ENCODE measurements at places on chromosomes 1 and 21.

- H3K27ac ChIP-seq: no peak overlapping the region
- H3K4me3 ChIP-seq: no peak overlapping the region
- H3K27me3 ChIP-seq: no peaks in the 10 kb centered on the region
- DNase-seq: no peak
- H3K36me3 ChIP-seq: no peaks in the 10 kb centered on the region
Measured at GRCh38 chr1:34611571-34611970, 143.3 kb upstream of the GJB5 start.

DNA sequence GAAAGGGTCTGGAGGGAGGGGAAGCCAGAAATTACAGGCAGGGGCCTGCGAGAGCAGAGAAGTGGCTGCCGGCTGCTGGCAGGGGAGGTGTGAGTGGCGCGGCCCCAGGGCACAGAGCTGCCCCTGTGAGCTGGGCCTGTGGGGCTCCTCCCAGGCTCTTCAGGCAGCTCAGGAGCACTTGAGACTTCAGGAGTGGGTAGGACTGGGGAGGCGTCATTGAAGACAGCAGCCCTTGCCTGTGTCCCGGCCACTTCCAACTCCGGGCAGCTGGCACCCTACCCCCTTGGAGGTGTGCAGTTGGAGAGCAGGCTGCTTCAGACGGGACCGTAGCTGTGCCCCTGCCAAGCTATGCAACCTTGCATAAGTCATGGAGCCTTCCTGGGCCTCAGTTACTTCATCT is 87.5 kb upstream of the ACTL8 start:
- no peaks in the 10 kb centered on the region for H3K27me3 ChIP-seq
- no peak overlapping the region for H3K4me3 ChIP-seq
- peaks cover 14% of the 10 kb centered on the region for H3K4me1 ChIP-seq
- H3K27ac ChIP-seq: no peak overlapping the region
- DNase-seq: no peak

- no peak for DNase-seq
- H3K4me1 ChIP-seq: no peaks in the 10 kb centered on the region
- H3K27me3 ChIP-seq: no peaks in the 10 kb centered on the region
- H3K4me3 ChIP-seq: no peak overlapping the region
- no peak overlapping the region for H3K27ac ChIP-seq
Measured at GRCh38 chr1:240174734-240175133, 83.1 kb downstream of the FMN2 start.

DNA sequence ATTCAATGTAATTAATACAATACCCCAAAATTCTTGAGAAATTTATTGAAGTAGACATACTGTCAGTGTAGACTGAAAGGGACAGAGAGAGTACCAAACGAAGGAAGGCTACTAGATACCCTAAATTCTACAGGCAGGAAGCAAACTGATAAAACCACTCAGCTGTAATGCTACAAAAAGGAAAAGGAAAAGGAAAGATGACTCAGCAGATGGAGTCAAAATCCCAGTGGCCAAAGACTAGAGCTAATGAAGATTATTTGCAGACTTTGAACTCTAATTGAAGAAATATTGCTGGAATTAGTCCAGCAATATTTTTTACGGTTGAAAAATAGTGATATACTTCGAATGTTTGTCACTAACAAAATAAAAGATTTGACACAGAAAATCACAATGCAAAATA is 671.9 kb downstream of the BRINP3 start:
- no peak overlapping the region for H3K27ac ChIP-seq
- no peak overlapping the region for H3K4me3 ChIP-seq
- H3K4me1 ChIP-seq: no peaks in the 10 kb centered on the region
- H3K36me3 ChIP-seq: no peaks in the 10 kb centered on the region
- H3K27me3 ChIP-seq: no peaks in the 10 kb centered on the region
- DNase-seq: no peak

- DNase-seq: no peak
- no peak overlapping the region for H3K27ac ChIP-seq
- no peaks in the 10 kb centered on the region for H3K4me1 ChIP-seq
- no peaks in the 10 kb centered on the region for H3K36me3 ChIP-seq
- no peak overlapping the region for H3K4me3 ChIP-seq
Measured at GRCh38 chr1:88441022-88441421, 243.1 kb upstream of the PKN2 start.

DNA sequence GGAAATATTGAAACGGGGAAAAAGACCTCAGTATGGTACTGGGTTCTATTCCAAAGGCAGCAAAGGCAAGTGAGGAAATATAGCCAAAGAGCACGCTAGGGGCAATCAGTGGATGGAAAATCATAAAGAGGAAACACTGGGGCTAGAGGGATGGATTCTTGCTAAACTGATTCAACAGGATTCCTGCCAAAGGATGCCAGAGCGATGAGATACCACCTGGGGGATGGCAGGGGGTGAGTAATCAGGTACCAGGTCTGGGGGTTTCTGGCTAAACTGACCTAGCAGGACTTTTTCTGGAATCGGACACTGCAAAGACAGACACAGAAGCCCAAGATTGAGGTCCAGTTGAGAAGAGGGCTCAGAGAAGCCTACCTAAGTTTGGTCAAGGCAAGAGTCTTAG is 6.7 kb downstream of the CHI3L2 start:
- no peak overlapping the region for H3K4me3 ChIP-seq
- H3K27me3 ChIP-seq: no peaks in the 10 kb centered on the region
- no peaks in the 10 kb centered on the region for H3K4me1 ChIP-seq
- H3K27ac ChIP-seq: no peak overlapping the region

- H3K27me3 ChIP-seq: no peaks in the 10 kb centered on the region
- H3K36me3 ChIP-seq: peaks cover 12% of the 10 kb centered on the region
- H3K27ac ChIP-seq: no peak overlapping the region
Measured at GRCh38 chr21:44764319-44765230, 37.0 kb downstream of the UBE2G2 start.

- H3K36me3 ChIP-seq: no peaks in the 10 kb centered on the region
- no peak overlapping the region for H3K27ac ChIP-seq
- H3K27me3 ChIP-seq: no peaks in the 10 kb centered on the region
- DNase-seq: no peak
Measured at GRCh38 chr1:246246430-246246829, 260.6 kb downstream of the SMYD3 start.

- no peaks in the 10 kb centered on the region for H3K4me1 ChIP-seq
- DNase-seq: peak; percentile 84
- H3K4me3 ChIP-seq: no peak overlapping the region
- no peaks in the 10 kb centered on the region for H3K36me3 ChIP-seq
- no peak overlapping the region for H3K27ac ChIP-seq
Measured at GRCh38 chr1:81183051-81183450, 617.7 kb upstream of the ADGRL2 start.

GRCh38 chr1:228471762-228472398 is 15.3 kb upstream of the RNF187 start:
- no peak for DNase-seq
- no peak overlapping the region for H3K4me3 ChIP-seq
- H3K27me3 ChIP-seq: peaks cover 64% of the 10 kb centered on the region
- no peaks in the 10 kb centered on the region for H3K36me3 ChIP-seq

- H3K27me3 ChIP-seq: no peaks in the 10 kb centered on the region
- no peaks in the 10 kb centered on the region for H3K4me1 ChIP-seq
- DNase-seq: peak; percentile 21
Measured at GRCh38 chr1:114428083-114428754, 82.8 kb downstream of the TRIM33 start.

GRCh38 chr1:236895665-236896387 is 100.7 kb downstream of the MTR start:
- H3K36me3 ChIP-seq: peaks cover 57% of the 10 kb centered on the region
- H3K27ac ChIP-seq: no peak overlapping the region
- H3K4me3 ChIP-seq: no peak overlapping the region
- DNase-seq: no peak
- no peaks in the 10 kb centered on the region for H3K27me3 ChIP-seq

DNA sequence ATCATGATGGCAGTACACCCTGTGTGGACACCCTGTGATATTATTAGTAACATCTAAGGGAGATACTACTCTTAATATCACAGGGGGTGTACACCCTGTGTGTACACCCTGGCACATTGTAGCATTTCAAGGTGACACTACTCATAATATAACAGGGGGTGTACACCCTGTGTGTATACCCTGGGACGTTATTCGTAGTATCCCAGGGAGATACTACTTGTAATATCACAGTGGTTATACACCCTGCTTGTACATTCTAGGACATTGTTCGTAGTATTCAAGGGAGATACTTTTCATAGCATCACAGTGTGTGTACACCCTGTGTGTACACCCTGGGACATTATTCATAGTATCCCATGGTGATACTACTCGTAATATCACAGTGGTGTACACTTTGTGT is 67.4 kb upstream of the CNIH3 start:
- no peak overlapping the region for H3K4me3 ChIP-seq
- H3K36me3 ChIP-seq: no peaks in the 10 kb centered on the region
- DNase-seq: no peak
- H3K4me1 ChIP-seq: no peaks in the 10 kb centered on the region
- no peaks in the 10 kb centered on the region for H3K27me3 ChIP-seq
- H3K27ac ChIP-seq: no peak overlapping the region

DNA sequence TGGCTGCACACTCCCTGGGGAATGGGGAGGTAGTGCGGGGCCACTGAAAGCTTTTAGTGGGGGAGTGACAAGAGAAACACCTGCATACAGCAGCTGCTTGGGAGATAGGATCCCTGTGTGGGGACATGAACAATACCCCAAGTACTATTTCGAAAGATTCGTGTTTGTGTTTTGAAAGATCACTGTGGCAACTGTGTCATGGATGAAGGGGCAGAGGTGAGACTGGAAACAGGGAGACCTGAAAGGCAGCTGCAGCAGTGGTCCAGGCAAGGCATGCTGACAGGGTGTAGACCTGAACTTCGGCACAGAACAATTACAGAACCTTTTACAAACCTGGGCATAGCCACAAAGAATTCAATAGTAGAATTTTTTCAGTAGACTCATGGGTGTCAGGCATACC is 32.9 kb downstream of the TENT5C start:
- peaks cover 2% of the 10 kb centered on the region for H3K27me3 ChIP-seq
- no peak overlapping the region for H3K4me3 ChIP-seq
- no peak for DNase-seq
- H3K4me1 ChIP-seq: no peaks in the 10 kb centered on the region

DNA sequence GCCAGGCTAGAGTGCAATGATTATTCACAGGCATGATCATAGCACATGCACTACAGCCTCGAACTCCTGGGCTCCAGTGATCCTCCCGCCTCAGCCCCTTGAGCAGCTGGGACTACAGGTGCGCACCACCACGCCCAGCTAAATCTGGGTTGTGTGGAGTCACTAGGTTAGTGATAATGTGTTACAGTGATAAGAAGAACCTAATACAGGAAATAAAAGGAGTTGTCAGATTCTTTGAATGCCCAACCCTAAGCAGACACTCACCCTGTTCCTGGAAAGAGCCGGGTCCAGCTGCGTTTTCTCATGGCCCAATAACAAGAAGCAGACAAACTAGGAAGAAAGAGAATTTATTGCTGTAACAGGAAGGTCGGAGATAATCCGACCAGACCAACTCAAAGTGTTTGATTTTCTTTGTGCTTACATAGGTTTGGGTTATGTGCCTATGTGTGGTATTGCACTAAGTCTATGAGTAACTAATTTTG is 8.8 kb downstream of the IFNGR2 start:
- no peaks in the 10 kb centered on the region for H3K4me1 ChIP-seq
- no peak overlapping the region for H3K27ac ChIP-seq
- no peaks in the 10 kb centered on the region for H3K27me3 ChIP-seq
- no peak overlapping the region for H3K4me3 ChIP-seq
- DNase-seq: no peak
- H3K36me3 ChIP-seq: peaks cover 24% of the 10 kb centered on the region

GRCh38 chr1:214416417-214416816 is 135.0 kb downstream of the PTPN14 start:
- H3K36me3 ChIP-seq: no peaks in the 10 kb centered on the region
- H3K27ac ChIP-seq: peak overlapping the region; percentile 23
- peaks cover 8% of the 10 kb centered on the region for H3K4me1 ChIP-seq
- no peak overlapping the region for H3K4me3 ChIP-seq
- no peaks in the 10 kb centered on the region for H3K27me3 ChIP-seq

- no peaks in the 10 kb centered on the region for H3K27me3 ChIP-seq
- no peaks in the 10 kb centered on the region for H3K36me3 ChIP-seq
- H3K4me3 ChIP-seq: no peak overlapping the region
- H3K4me1 ChIP-seq: peaks cover 9% of the 10 kb centered on the region
Measured at GRCh38 chr1:43329995-43330751, 7.4 kb upstream of the MPL start.

GRCh38 chr1:178501705-178502329 is 5.1 kb upstream of the CLEC20A start:
- H3K27me3 ChIP-seq: no peaks in the 10 kb centered on the region
- no peaks in the 10 kb centered on the region for H3K4me1 ChIP-seq
- H3K4me3 ChIP-seq: no peak overlapping the region
- peak; percentile 57 for DNase-seq

GRCh38 chr1:2198571-2198970 is 4.0 kb upstream of the FAAP20 start:
- no peaks in the 10 kb centered on the region for H3K27me3 ChIP-seq
- H3K4me1 ChIP-seq: peaks cover 56% of the 10 kb centered on the region
- H3K4me3 ChIP-seq: no peak overlapping the region
- no peaks in the 10 kb centered on the region for H3K36me3 ChIP-seq

- H3K27ac ChIP-seq: no peak overlapping the region
- peaks cover 6% of the 10 kb centered on the region for H3K36me3 ChIP-seq
- no peaks in the 10 kb centered on the region for H3K4me1 ChIP-seq
- H3K4me3 ChIP-seq: no peak overlapping the region
- H3K27me3 ChIP-seq: no peaks in the 10 kb centered on the region
Measured at GRCh38 chr1:241883159-241883558, 35.2 kb downstream of the EXO1 start.

DNA sequence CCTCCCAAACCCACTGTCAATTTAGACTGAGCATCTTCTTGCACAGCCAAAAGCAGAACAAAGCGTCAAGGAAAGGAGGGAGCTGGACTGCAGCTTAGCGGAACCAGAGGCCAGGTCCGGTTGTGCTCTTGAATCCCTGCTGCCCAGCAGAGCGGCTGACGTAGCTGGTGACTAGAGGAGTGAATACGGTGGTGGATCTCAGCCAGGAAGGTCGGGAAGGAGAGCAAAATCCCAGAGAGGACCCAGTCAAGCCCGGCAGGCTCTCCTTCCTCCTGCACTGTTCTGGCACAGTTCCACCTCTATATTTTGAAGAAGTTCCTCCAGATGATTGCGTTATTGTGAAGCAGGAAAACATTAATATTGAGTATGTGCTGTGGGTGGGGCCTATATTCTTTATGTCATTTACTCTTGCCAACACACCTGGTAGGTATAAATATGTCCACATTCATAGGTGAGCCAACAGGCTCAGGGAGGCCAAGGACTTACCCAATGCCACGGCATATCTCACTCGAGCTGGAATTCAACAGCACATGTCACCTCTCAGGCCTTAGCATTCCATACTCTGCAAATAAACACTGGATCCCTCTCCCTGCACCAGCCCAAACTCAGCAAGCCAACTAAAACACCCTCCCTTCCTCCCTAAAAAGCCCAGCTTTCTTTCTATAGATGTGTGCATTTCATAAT is 23.6 kb upstream of the ABCB10 start:
- no peaks in the 10 kb centered on the region for H3K36me3 ChIP-seq
- DNase-seq: peak; percentile 82
- no peak overlapping the region for H3K4me3 ChIP-seq
- H3K27ac ChIP-seq: peak overlapping the region; percentile 42
